Activated CD8-positive, alpha-beta memory T cell treated with anti-CD3 and anti-CD28 coated beads, Interleukin-2, amount 10 ng/mL, durations not matched to agents 7 days and 5 days (primary cell): ENCODE measurements at places on chromosomes 11 and 22. TPM values are rescaled to one million over a fixed set of nuclear protein-coding genes. Genes with fewer than 3 reads are reported as not detected.

Gene ZNF214
- total RNA-seq = not detected

Gene GRIA4
- not detected for total RNA-seq

Gene CNIH2
- total RNA-seq = 1.2 TPM

Gene PRG3
- not detected for total RNA-seq

Gene APOBEC3H
- total RNA-seq = 67.0 TPM

Gene CRYBB3
- not detected for total RNA-seq

Gene HORMAD2
- total RNA-seq = not detected

Gene SELENOO
- total RNA-seq = 35.6 TPM

Gene OR51E1
- not detected for total RNA-seq

Gene HSPB2
- not detected for total RNA-seq

Gene BARX2
- 0.23 TPM for total RNA-seq

Gene TYR
- total RNA-seq = not detected

Gene PTDSS2
- total RNA-seq = 26.6 TPM

Gene CALCB
- total RNA-seq = 0.91 TPM

Gene MRPL11
- 75.5 TPM for total RNA-seq

Gene GAL
- not detected for total RNA-seq

Gene SMC1B
- total RNA-seq = 0.68 TPM

Gene NLRP6
- total RNA-seq = 3.8 TPM

Gene PRR33
- not detected for total RNA-seq

Gene TRPC6
- total RNA-seq = not detected
